ENCODE measurements at places on chromosomes 6 and 20.
A peak's percentile ranks its signal among the peaks of the same experiment; 100 is the strongest.

DNA sequence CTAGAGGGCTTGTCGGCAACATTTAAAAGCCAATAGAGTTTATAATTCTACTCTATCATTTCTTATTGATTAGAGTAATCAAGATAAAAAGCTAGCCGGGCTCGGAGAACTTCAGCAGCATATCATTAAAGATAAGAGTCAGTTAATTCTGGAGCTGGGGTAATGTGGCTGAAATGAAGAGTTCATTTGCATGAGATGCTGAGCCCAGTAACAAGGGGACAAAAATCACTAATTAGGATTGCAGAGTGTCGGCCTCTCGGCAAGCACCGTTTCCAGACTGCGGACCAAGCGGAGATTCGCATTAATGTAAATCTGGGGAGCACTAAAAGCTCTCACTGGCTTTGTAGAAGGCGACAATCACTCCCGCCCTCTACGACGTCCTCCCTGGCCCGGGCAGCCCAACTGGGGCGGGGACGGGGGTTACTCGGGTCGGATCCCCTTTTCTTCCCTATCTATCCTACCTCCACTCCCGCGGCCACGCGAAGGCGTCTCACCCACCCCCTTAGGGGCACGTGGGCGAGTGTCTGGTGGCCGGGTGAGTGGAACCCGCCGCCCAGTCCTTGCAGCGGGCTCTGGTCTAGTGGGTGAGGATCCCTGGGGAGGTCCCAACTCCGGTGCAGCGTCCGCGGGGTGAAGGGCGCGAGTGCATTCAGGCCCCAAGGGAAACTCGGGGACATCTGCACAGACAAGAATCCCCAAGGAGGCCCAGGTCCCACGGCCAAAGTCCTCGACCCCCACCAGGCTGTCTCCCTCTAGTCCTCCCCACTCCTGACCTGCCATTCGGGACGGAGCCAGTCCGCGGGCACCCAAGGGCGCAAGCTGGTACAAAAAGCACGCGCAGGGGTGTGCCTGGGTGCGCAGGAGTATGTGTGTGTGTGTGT is 42.2 kb upstream of the OSTM1 start:
- no peak for DNase-seq

GRCh38 chr20:64220891-64221527 is 34.5 kb upstream of the PCMTD2 start:
- DNase-seq, result no peak

- no peak for DNase-seq
Measured at GRCh38 chr20:53899351-53900167, 170.8 kb downstream of the BCAS1 start.

GRCh38 chr20:7853493-7853892 is 86.8 kb downstream of the HAO1 start:
- DNase-seq, result no peak

DNA sequence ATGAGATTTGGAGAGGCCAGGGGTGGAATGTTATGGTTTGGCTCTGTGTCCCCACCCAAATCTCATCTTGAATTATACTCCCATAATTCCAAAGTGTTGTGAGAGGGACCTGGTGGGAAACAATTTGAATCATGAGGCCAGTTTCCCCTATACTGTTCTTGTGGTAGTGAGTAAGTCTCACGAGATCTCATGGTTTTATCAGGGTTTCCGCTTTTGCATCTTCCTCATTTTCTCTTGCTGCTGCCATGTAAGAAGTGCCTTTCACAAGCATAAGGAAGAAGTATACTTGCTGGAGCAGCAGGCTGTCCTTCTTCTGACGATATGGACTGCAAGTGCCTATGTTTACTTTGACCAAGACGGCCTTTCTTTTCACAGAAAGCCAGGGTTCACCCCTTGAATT is 270.5 kb downstream of the ESR1 start:
- DNase-seq, result no peak

DNA sequence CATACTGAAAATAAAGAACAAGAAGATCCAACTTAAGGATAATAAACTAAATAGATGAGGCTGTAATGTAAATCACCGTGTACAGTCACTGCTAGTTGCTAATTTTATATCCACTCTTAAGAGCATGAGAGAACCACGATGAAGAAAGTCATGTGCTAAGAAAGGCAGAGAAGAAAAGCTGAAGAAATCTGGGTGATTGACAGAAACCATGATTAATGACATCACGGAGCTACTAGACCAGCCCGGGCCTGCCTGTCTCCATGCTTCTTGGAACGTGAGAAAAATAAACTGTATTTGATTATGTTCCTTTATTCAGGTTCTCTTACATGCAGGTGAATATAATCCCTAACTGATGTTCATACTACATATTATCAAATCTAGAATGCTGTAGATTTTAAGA is 84.2 kb upstream of the E2F3 start:
- DNase-seq, result no peak

DNA sequence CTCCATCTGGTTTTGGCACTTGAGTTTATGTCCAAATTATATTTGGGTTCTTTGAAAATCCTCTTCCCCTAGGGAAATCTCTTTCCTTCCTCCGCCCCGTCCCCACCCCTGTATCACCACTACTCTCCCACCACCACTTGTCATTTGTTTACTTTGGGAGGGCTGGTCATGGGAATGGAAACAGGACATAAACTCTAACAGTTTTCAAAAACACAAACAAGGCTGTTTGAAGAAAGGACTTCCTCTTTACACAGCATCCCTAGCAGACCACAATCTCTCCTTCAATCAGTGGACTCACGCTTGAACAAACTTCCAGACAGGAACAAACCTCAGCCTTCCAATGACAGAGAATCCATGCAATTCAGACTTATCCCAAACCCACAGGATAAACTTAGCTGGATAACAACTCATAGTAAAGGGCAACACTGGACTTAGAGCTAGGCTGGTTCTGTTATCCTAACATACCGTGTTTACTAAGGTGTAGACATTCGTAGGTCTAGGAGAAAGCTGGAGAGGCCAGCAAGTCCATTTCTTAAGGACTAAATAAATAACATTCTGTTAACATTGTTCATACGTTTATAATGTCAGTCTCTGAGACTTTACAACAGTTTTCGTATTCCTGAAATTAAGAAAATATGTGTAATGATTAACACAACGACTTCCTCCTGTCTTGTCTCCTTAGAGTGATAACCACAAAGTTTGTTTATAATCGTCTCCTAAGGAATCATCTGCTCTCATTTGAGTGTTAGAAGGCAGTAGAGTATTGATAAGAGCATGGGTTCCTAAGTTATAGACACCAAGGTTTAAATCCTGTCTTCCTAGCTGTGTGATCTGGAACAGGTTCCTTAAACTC is 44.1 kb upstream of the CTAGE9 start:
- no peak for DNase-seq

- DNase-seq, result no peak
Measured at GRCh38 chr6:81997090-81997926, 244.8 kb upstream of the TENT5A start.

GRCh38 chr6:1584996-1585668 is 24.6 kb upstream of the FOXC1 start:
- no peak for DNase-seq

DNA sequence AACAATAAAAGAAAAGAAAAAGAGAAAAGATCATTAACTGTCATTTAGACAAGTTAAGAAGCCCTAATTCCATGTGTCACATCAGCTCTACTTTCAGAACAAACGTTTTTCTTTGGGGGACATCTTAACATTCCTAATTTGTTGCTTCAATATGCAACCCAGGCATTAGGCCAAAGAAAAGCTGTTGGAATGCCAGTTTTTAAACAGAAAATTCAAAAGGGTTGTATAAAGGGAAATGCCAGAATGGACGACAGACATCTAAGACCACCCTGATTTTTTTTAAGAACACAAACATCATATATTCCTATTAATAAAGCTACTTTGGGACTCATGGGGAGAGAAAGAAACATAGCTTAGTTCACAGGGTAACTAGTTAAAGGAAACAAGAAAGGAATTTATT is 315.0 kb downstream of the GMDS start:
- DNase-seq, result no peak

- DNase-seq, result no peak
Measured at GRCh38 chr6:92110403-92110802, 1309.0 kb downstream of the EPHA7 start.

DNA sequence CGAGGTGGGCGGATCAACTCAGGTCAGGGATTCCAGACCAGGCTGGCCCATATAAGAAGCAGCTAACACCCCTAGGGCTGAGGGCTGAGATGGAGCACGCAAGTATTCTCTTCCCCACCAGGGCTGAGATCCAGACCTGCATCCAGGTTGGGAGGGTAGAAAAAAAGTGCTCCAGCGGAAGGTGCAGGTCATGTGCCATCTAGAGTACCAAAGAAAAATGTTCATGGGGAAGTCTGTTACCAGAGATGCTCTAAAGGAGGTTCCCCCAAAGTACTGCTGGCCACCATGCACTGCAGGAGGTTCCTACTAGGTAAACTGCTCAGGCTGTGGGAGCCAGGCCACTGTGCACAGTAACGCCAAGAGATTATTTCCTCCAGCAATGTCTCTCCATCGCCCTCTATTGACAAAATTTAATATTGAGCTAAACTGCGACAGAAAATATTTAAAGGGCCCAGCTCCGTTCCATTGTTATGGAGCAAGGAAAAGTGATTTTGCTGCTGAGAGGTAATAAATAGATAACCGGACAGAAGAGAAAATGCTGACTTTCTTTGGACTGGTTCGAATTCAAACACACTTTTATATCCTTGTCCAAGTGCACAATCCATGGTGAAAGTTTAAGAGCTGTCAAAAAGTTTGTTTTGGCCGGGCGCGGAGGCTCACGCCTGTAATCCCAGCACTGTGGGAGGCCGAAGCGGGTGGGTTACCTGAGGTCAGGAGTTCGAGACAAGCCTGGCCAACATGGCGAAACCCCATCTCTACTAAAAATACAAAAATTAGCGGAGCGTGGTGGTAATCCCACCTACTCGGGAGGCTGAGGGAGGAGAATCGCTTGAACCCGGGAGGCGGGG is 159.9 kb downstream of the OR2B2 start:
- DNase-seq, result peak; percentile 26

GRCh38 chr20:53739799-53740785 is 146.5 kb upstream of the ZNF217 start:
- no peak for DNase-seq

GRCh38 chr6:157830354-157831017 is 7.4 kb downstream of the SNX9 start:
- no peak for DNase-seq

- no peak for DNase-seq
Measured at GRCh38 chr6:121515630-121516265, 80.3 kb downstream of the GJA1 start.

DNA sequence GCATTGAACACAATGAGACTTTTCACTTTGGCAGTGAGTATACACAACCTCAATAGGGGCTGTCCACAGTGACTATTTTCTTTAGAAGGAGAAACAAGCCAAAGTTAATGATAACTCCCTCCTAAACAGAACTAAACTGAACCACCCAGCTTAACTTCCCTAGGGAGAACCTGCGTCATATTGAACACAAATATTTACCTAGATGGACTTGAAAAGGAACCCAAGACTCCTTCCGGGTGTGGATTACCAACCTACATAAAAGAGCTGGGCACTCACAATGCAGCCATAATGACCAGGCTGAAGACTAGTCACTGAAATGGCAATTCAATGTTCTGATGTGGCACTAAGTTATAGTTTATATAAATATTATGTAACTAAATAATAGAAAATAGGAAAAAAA is 160.6 kb downstream of the IBTK start:
- DNase-seq, result no peak

GRCh38 chr20:36950414-36951197 is 902 bp downstream of the SAMHD1 start:
- no peak for DNase-seq

GRCh38 chr6:21772884-21773575 is 179.5 kb downstream of the SOX4 start:
- DNase-seq, result no peak

Measured in progenitor cell of endocrine pancreas (in vitro differentiated cells).